Stimulated activated naive CD4-positive, alpha-beta T cell treated with Interleukin-2 at 50 U/mL for 16 hours (primary cell): ENCODE measurements at places on chromosomes 2 and 18.

DNA sequence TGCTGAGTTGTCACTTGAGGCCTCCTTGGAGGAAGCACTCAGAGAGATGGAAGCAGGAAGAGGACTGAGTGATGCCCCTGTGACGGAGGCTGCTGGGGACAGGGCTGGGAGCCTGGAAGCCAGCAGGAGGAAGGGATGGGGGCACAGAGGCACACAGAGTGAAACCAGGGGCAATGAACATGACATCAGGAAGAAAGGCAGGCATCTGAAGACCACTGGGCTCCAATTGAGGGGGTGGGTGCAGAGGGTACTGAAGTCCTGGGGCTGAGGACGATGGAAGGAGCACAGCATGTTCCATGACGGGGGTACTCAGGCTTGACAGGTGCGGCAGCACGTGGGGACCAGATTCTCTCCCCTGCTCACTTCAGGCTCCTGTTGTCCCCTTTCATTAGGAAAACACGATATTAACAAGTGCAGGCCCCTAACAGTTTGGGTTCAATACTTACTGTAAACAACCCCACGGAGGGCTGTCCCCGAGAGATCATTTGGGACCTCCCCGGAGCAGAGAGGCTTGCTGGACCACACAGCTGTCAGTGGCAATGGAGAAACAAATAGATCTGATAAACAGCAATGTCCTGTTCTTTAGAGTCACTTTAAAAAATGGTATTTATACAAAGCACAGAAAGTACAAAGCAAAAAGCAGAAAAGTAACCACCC lies 8.7 kb downstream of the INPP5D start:
- DNase-seq = no peak

GRCh38 chr2:65788556-65788955 lies 356.2 kb upstream of the SPRED2 start:
- no peak for DNase-seq

GRCh38 chr2:11944311-11944710 lies 197.9 kb downstream of the LPIN1 start:
- no peak for DNase-seq

- no peak for DNase-seq
Observed at GRCh38 chr2:177629357-177630024, 236.9 kb downstream of the AGPS start.

DNA sequence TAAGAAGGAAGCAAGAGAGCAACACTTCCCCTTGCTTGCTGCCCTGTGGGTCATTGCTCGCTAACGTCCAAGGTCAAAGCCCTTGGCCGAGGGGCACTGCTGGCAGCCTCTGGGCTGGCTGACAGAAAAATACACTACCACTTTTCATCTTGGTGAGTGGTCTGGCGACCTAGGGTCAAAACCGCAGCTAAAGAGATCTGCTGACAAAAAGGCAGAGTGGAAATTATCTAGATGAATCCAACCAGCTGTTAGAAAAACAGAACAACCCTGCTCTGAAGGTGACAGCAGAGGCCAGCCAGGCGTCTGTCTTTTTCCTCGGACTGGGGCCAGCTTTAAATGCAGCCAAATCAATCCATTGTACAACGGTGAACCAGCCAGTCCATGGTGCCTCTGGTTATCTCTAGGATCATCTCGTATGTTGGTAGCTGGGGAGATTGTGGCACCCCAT lies 92.6 kb downstream of the CD8B2 start:
- DNase-seq = no peak

- DNase-seq = no peak
Observed at GRCh38 chr2:135475128-135475527, 55.9 kb downstream of the ZRANB3 start.
